Midbrain (tissue), 1 donor: ENCODE measurements at places on chromosomes 6 and 20.
A peak's percentile ranks its signal among the peaks of the same experiment; 100 is the strongest.

GRCh38 chr6:19535351-19535750 is 301.8 kb upstream of the ID4 start:
- no peak for DNase-seq

DNA sequence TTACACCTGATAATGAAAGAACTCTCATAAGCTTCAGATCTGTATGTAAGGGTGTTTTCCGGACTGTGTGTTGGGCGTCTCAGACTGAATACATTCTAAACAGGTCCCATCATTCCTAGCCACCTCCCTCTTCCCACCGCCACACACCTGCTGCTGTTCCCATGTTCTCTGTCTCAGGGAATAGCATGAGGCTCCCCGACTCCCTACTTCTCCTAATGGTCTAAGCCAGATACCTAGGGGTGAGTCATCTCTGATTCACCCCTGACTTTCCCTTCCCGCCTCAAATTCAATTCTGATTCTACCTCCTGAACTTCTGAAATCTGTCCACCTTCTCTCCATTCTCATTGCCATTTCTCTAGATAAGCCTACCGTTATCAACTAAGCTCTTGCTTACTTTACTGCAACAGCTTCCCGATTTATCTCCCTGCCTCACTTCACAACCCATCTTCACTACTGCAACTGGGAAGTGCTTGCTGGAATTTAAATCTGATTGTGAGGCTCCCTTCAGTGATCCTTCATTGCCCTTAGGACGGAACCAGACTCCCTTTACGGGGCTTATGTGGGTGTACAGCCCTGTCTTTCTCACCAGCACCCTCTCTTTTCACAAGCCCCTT is 1.6 kb downstream of the TMEM14A start:
- no peak for DNase-seq

GRCh38 chr6:13101409-13101808 is 226.9 kb downstream of the TBC1D7 start:
- no peak for DNase-seq

DNA sequence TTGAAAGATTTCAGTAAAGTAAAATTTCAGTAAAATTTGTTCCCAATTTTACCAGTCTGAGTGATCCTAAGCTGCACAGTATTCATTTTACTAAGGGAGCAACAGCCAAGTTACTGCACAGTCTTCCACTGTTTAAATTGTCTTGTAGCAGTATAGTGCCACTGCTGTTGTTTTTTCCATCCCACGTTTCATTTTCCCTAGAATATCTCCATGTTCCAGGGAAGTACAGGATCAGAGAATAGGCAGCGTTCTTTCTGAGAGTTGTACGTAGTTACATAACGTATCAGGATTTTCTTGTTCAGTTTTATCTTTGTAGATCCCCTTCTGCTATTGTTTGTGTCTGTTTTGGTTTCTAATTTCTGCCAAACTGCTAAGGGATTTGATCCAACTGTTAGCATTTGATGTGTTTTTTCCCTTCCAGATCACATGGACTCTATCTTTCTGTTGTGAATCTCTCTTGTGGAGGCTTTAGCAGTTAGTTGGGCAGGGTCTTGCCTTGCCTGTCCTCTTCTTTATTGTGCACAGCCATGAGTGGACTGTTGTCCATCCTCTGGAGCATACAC is 38.4 kb downstream of the BCKDHB start:
- no peak for DNase-seq

DNA sequence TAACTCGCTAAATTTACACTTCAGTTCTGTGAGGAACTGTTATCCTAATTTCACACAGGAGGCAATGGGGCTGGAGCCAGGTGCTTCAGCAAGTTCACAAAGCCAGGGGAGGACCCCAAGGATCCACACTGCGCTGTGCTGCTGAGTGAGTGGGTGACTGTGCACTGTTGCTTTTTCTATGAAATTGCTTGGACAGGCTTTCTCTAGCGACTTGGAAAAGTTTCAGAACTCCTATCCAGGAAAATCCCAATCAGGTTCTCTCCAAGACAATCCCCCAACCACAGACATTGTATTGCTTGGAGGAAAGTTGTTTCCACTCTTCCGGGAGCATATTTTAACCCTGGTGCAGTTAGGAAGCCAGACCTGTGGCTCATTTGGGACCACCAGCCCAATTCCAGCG is 175.9 kb upstream of the CST7 start:
- no peak for DNase-seq

- DNase-seq, result no peak
Measured at GRCh38 chr6:91509039-91509438, 922.2 kb upstream of the MAP3K7 start.

GRCh38 chr6:115934145-115934544 is 126.5 kb downstream of the FRK start:
- no peak for DNase-seq

- no peak for DNase-seq
Measured at GRCh38 chr6:128580224-128581110, 60.1 kb upstream of the PTPRK start.

GRCh38 chr20:53643031-53643832 is 49.6 kb upstream of the ZNF217 start:
- DNase-seq, result no peak

DNA sequence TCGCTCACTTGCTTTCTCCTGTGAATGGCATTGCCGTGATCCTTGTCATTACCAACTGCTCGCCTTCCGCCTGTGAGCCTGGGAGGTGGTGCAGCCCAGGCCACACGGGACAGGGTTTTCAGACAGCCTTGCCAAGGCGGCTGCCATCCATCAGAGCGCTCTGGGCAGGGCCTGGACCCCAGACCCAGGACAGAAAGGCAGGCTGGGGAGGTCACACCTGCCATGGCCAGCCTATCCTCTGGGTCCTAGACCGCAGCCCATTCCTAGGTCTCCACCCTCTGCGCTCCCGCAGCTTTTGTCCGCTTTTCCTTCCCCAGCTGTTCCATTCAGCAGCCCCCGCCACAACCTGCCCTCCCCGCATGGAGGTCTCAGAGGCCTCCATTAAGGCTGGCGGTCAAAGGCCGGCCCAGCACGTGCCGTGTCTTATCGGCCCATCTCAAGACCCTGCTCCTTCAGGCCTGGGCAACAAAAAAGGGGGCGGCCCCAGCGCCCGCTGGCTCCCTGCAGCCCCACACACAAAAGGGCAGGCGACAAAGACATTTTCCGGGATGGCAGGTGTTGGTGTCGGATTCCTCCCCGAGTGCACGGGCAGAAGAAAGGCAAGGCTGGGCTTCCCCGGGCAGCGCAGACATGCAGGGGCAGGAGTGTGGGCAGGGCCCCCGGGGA is 28.1 kb downstream of the INSM1 start:
- DNase-seq, result no peak

GRCh38 chr6:76124018-76124417 is 51.6 kb upstream of the IMPG1 start:
- no peak for DNase-seq

GRCh38 chr6:71892641-71893040 is 6.3 kb downstream of the RIMS1 start:
- no peak for DNase-seq

DNA sequence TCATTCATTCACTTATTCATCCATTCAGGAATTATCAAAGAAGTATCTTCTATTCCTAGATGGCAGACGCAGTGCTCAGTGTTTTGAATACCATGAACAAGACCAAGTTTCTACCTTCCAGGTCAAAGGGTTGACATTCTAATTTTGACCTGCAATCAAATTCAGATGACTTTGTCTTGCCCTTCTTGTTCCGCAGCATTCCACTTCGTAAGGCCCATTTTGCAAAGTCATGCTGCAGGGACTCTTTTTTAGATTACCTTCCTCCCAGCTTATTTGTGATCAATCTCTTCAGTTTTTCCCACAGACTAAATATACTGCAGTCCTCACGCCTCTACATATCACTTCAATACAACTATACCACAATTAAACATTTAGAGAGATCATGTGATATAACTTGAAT is 7.1 kb upstream of the TAAR1 start:
- DNase-seq, result no peak

DNA sequence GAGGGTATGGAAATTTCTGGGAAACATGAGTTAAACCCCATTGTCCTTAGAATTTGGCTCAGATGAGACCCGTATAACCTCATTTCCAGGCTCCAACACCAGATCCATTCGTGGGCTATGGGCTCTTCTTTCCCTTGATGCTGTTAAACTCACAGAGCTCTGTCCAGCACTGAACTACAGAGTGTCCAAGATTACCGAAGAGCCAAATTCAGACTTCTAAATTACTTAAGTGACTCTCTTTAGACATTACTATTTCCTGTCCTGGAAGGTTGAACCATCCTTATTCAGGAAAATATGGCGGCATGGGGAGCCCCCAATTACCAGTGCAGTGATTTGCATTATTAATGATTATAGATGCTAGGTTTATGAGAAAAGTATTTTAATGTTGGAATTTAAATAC is 124.9 kb upstream of the EDN1 start:
- DNase-seq, result no peak

DNA sequence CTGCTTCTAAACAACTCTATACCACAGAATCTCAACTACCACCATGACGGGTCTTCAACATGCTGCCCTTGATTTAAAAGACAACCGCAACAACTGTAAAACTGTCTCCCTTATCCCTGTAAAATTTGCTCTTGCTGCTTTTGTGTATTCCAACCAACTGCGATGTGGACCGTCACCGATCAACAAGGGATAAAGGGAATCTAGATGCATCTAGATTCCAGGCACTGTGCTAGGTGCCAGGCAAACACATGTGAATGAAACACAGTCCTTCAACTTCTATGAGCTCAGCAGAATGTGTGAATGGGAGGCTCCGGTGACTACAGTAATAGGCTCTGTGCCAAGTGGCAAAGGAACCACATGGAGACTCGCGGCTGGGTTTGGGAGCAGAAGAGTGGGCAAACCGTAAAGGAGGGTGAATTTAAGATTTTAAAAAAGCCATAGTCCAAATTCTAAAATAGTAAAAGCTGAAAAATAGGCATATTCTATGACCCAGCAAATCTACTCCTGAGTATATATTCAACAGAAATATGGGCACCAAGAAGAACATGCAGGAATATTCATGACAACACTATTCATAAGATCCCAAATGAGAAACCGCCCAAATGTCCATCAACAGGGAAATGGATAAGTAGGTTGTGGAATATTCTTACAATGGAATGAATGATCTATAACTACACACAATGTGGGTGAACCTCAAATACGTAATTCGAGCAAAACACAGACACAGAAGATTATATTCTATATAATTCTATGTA is 3.7 kb upstream of the PRND start:
- no peak for DNase-seq

- DNase-seq, result no peak
Measured at GRCh38 chr6:149150801-149151398, 166.6 kb upstream of the TAB2 start.

GRCh38 chr6:1612974-1613306 is 3.2 kb downstream of the FOXC1 start:
- no peak for DNase-seq

- DNase-seq, result no peak
Measured at GRCh38 chr6:116166369-116166768, 40.4 kb upstream of the COL10A1 start.

DNA sequence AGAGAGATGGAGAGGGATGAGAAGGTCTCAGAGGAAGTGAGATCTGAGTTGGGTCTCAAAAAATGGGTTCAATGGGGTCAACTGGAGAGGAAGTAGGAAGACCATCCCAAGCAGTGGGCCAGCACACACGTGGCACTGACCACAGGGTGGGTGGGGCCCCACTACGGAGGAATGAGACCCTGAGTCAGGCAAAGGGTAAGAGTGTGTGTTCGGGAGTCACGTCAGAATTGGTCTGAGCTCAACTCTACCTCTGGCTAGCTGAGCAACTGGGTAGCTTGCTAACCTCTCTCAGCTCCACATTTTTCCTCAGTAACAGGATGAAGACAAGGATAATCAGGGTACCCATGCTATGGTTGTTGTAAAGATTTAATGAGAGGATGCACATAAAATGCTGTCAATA is 79.0 kb downstream of the TRERF1 start:
- DNase-seq, result no peak

DNA sequence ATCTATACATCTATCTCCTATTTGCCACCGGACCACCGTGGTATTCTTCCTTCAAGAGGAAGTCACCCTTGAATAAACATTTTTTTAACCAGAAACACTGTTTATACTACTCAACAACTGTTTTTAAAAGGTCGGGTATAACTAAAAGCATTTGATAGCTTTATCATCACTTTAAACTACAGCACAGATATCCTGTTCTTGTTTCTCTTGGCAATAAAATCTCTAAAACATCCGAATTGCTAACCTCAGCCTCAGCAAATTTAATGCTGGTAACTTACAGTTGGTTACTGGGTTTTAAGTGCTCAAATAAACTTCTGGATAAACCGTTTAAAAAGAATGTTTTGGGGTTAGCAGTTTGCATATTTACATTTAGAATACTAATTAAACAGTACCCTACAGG is 20.4 kb downstream of the ZUP1 start:
- no peak for DNase-seq

DNA sequence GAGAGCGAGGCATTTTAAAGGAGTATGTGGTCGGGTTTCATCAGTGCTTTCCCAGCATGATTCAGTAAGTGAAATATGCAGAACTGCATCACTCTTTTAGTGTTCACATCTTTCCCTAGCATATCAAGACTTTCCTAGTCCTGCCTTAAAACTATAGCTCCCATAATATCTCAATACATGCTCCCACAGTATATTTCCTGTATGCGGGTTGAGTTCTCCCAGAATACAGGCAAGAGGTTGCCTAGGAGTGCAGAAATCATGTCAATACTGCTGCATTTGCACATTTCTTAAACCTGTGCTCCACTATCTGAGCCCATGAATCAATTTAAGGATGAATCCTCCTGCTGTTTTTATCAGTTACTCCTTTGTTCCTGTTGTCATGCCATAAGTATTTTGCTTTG is 386.6 kb upstream of the SLC35B3 start:
- DNase-seq, result no peak

- DNase-seq, result no peak
Measured at GRCh38 chr6:5149891-5150290, 64.8 kb downstream of the PPP1R3G start.

GRCh38 chr20:22729180-22729579 is 144.8 kb upstream of the FOXA2 start:
- DNase-seq, result no peak

- DNase-seq, result no peak
Measured at GRCh38 chr6:75084018-75084417, 121.8 kb downstream of the COL12A1 start.

- peak; percentile 27 for DNase-seq
Measured at GRCh38 chr6:111406200-111406721, 76.8 kb downstream of the REV3L start.

DNA sequence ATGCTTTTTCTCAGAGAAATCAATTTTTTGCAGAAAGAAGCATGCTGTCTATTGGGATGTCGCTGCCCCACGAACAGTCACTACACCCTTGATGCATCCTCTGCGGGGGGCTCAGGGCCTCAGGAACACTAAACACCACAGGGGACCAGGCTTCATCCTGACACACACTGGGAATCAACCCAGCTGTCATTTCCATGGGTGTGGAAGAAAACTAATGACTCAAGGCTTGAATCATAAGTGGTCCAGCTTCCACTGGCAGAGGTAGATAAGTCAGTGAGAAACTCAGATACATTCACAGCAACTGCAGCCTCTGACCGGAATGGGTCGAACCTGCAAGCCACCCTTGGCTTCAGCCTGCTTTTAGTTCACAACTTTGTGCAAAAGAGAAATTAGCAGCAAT is 81.3 kb upstream of the SPTLC3 start:
- no peak for DNase-seq
